ENCODE measurements at places on chromosomes 3 and 15.

DNA sequence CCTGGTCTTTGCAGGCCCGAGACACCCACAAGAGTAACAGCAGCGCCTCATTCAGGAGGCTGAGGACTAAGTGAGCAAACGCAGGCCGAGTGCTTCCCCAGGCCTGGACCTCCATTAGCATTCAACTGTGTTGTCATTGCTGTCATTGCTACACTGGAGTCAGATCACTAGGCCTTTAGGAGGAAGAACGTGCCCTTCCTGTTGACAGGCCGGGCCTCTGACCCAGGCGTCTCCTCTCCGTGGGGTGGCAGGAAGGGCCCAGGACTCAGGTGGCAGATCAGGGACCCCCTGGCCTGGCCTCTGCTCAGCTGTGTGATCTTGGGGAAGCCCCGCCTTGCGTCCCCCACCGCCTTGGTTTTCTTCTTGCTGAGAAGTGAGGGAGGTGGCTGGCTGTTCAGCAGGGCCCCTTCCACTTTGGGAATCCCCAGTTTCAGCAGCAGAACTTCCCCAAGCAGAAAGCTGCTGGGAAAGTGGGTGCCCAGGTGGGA is 19.1 kb downstream of the ZDHHC19 start:
- no peak for DNase-seq

DNA sequence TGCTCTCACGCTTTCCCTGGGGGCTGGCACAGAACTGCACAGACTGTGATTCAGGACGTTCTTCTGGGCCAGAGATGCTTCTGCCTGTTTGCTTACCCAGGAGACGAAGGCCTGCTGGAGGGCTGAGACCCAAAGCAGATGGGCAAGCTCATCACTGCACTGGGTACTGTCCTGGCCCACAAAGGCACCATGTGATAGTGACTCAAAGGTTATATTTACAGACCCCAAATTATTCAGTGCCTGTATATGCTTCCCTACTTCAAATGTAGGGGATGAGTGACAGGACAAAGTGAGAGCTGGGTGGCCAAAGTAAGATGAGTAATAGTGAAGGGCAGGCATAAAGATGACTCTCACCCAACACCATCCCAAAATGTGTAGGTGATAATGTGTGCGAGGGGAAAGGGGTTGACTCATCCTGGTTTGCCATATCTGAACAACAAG is 127.4 kb downstream of the WDR76 start:
- no peak for DNase-seq

GRCh38 chr15:92909136-92909781 is 9.1 kb downstream of the CHD2 start:
- no peak for DNase-seq

- DNase-seq: no peak
These were observed 23.9 kb upstream of the CTXND1 start for GRCh38 chr15:80275961-80276360.

GRCh38 chr15:56739964-56740640 is 6.8 kb upstream of the ZNF280D start:
- DNase-seq: no peak

- no peak for DNase-seq
These were observed 361.3 kb downstream of the ULK4 start for GRCh38 chr3:41600616-41601015.

DNA sequence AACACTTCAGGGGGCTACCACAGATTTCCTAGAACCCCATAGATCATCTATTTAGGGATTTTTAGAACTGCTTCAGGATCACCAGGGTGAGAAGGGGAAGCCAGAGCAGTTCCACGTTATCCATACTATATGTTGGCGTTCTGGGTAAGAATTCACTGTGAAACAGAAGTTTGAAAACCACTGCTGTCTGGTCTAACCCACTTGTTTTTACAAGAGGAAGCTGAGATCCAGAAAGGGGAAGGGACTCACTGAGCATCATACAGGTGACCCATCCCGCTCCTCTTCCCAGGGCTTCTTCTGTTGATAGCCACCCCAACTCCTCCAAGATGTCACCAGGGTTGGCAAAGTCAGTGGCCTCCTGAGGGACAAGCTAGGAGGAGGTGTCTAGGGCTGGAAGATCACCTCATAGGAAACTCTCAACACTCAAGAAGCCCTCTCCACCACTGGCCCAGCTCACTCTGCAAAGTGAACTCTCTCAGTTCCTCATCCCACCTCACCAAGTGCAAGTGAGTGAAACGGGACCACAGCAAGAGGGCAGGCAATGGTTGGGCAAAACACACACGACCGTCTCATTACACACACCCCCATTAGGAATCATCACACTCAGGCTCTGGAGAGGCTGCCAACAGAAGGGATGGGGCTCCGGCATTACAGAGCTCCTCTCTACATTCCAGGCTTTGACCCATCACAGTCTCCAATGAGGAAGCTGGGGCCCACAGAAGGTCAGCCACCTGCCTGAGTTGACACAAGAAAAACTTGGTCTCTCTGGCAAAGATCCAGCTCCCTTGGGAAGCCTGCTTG is 1.8 kb downstream of the DAPK2 start:
- no peak for DNase-seq

DNA sequence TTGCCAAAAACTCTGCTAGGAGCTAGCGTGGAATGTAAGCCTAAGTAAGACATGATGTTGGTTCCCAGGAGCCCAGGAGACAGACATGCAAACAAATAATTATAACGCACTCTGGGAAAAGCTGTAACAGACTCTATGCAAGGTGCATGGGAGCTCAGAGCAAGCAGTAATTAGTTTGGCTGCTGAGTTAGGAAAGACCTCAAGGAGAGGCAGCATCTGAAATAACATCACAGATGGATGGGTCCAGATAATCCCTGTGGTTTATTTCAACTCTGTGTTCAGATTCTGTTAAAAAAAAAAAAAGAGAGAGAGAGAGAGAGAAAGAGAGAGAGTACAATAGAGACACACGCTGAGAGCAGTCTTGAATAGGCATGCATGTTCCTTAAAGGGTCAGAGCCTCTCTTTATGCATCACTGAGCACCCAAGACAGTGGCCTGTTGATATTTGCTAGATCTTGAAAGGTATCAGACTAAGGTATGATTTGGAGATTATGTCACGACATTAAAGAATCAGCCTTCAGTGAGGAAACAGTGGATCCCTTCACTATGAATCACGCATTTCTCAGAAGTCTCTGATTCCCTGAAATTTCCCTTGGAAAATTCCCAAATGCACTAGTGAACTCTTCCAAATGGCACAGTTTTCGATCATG is 124.4 kb upstream of the LIPC start:
- no peak for DNase-seq

GRCh38 chr3:13525827-13526625 is 22.9 kb upstream of the FBLN2 start:
- no peak for DNase-seq
